ENCODE measurements at places on chromosomes 5 and 9.
A peak's percentile ranks its signal among the peaks of the same experiment; 100 is the strongest.

- no peak for DNase-seq
Measured at GRCh38 chr9:119853126-119853525, 483.9 kb upstream of the BRINP1 start.

GRCh38 chr9:98219794-98220370 is 27.4 kb upstream of the CORO2A start:
- no peak for DNase-seq

DNA sequence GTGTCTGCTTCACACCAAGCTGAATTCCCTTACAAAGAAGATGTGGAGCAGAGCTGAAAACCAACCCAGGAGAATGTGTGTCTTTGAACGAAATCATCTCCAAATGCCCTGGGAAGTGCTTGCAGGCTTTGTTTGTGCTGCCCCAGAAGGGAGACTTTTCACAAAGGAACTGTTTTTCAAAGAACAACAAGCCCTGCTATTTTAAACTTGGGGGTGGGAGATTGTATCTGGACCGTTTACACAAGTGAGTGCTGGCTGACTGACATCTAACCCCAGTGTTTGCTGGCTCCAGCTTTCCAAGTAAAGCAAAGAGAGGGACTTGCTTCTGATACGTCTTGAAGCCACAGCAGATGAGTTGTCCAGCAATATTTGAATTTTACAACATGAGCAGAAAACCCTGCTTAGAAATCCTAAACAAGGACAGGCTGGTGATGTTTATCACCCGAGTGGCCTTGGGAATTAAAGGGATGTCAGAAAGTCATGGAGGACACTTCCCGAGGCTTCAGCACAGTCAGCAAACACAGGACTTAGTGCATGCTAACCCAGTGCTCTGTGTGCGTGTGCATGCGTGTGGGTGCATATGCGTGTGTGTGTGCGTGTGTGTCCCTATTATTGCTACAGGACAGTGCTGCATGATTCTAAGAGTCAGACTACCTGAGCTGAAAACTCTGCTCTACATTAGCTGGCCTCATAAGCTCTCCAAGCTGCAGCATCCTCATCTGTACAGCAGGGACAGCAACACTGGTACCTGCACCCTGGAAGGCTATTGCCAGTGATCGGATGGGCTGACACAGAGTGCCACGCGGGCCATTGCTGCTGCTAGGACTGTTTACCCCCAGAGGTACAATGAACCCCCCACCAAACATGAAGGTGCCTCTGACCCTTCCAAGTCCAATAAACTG is 1.4 kb downstream of the ADAMTS12 start:
- DNase-seq, result no peak

- no peak for DNase-seq
Measured at GRCh38 chr5:61966296-61966955, 339.6 kb upstream of the KIF2A start.

DNA sequence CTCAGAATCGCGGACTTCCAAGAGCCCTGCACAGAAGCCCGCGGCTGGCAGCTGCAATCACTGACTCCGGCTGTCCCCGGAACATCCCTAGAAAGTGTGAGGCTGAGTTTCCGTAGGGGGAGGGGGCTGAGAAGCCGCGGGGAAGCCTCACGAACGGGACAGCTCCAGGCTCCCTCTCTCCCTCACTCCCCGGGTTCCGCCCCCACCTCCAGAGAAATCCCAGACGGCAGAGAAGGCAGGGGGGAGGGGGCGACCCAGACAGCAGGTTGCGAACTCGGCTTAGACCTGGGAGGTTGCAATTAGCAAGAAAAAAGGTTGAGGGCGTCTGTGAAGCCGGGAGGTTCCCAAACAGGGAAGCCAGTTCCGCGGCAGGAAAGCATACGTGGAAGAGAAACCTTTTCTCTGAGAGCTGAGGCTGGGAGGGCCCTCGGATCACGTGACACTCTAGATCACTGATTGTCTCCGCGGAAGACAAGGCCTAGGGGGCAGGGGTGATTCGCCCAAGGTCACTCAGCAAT is 73.8 kb upstream of the CPLX2 start:
- peak; percentile 52 for DNase-seq

GRCh38 chr5:125525356-125525755 is 778.9 kb upstream of the ZNF608 start:
- DNase-seq, result no peak

GRCh38 chr9:37107701-37108100 is 12.7 kb upstream of the ZCCHC7 start:
- DNase-seq, result no peak

Measured in SW480 (cell line).